ENCODE measurements at places on chromosomes 3 and 15.
A peak's percentile ranks its signal among the peaks of the same experiment; 100 is the strongest.

GRCh38 chr15:65796610-65797078 lies 4.6 kb upstream of the DENND4A start:
- peak; percentile 27 for DNase-seq

DNA sequence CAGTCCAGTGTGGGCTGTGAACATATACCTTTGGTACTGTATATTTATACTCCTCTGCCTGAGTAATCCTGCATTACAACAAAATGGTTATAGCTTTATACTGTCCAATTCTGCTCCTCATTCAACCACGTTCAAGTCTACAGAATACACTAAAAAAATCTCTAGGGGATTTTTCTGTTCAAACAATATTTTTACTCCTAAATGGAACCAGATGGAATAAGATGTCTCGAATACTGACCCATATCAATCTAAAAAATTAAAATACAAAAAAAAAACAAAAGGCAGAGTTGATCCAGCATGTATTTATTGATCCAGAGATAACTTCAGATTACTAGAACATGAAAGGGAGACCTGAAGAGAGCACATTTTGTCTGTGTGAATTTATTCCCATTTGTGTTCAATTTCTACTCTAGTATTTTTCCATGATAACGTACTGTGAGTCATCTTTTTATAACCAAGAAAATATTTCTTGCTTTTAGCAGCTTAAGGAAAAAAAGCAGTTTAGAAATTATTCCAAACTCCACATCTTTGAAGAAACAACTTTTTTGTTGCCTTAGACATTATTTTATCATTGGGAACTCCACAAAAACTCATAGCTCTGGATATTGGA lies 910.7 kb downstream of the TBL1XR1 start:
- DNase-seq = no peak

- DNase-seq = peak; percentile 22
Measured at GRCh38 chr15:95325763-95326404, 1004.6 kb upstream of the NR2F2 start.

- no peak for DNase-seq
Measured at GRCh38 chr15:70518201-70519003, 245.0 kb downstream of the UACA start.

DNA sequence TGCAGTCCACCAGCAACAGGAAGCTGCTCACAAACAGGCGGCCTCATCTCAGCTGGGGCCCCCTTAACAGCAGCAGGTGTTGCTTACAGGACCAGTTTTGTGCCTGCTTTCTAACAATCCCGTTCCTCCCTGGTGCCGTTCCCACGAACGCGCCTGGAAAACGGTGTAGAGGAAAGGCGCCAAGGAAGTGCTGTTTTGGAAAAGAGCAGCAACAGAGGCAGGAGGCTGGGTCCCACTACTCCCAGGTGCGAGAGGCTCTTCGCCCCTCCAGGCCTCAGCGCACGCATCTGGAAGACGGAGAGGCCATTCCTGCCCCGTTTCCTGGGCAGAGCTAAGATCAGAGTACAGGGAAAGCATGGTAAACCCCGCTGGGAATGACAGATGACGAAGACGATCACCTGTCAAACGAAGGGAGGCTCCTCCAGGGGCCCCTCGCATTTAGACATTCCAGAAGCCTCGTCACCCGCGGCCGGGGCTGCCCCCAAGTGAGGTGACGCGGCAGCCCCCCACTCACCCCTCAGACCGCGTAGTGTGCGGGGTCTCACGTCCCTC lies 603 bp downstream of the SCAPER start:
- no peak for DNase-seq

GRCh38 chr3:21894459-21895340 lies 143.7 kb upstream of the ZNF385D start:
- DNase-seq = peak; percentile 39

- DNase-seq = no peak
Measured at GRCh38 chr3:4043867-4044575, 244.8 kb downstream of the LRRN1 start.

- no peak for DNase-seq
Measured at GRCh38 chr3:2838546-2839157, 271.5 kb downstream of the IL5RA start.

- no peak for DNase-seq
Measured at GRCh38 chr3:12566976-12567375, 10.1 kb downstream of the MKRN2 start.

GRCh38 chr3:124876401-124876878 lies 10.7 kb downstream of the ITGB5 start:
- no peak for DNase-seq

GRCh38 chr3:61117045-61117898 lies 134.0 kb downstream of the FHIT start:
- no peak for DNase-seq

- DNase-seq = no peak
Measured at GRCh38 chr3:57331078-57331610, 38.7 kb upstream of the ASB14 start.

DNA sequence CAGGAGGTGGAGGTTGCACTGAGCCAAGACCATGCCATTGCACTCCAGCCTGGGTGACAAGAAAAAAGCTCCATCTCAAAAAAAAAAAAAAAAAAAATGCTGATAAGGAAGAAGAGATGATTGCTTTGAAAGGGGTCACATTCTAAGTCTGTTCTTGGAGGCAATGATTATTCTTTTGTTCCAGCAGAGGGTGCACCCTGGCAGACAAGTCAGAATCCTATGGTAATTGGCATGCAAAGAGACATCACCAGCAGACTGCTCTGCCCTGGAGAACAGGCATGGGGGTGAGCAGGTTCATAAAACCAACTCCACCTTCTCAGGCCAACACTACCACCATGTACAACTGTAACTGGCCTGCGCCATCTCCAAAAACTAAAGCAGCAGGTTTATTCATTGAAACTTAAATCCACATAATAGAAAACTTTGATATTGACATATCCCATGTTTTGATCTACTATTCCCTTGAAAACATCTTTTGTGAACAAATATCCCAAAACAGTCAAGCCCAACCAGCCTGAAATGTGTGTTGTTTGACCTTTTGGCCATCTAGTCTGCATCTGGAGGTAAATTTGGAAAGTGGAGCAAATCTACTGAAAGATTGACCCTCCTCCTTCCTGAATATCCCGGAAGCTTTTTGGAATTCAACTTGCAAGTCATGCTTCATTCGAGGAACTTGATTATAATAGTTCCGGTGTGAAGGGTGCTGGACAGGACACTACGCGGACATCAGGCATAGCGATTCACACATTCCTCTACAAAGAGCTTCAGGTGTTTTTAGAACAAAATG lies 100.3 kb downstream of the MECOM start:
- DNase-seq = no peak

DNA sequence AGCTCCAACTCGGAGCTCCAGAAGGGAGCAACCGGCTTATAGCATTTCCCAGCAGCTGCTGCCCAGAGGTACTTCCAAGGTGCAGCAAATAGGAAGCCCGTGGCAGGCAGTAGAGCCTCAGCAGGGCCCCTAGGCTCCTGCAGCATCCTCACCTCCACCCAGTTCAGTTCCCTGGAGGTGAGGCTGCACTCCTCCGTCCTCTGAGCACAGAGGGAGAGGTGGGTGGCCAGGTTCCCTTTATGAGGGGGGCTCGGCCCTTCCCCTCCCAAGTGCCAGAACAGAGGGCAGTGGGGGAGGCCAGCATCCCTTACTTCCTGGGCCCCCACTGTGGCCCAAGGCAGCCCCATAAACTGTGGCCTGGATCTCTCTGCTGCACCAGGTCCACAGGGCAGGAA lies 150.2 kb downstream of the ATP10A start:
- DNase-seq = no peak

- peak; percentile 79 for DNase-seq
Measured at GRCh38 chr15:67110361-67110781, 45.0 kb downstream of the SMAD3 start.

DNA sequence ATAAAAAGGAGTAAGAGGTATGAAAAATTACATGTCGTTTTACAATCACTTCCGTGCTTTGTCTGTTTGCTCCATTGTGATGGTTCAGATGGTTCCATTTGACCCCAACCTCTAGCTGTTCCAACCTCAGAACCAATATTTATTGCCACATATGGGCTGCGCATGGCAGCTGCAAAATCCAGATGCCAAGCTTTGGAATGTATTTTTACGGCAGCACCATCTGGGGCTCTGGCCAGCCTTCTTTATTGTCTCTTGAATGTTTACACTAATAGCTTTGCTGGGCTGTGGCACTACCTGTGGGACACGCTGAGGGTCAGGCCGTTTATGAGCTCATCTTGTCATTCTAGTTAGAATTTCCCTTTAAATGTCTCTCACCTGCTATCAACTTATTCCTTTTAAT lies 219.8 kb downstream of the ROBO2 start:
- DNase-seq = no peak

DNA sequence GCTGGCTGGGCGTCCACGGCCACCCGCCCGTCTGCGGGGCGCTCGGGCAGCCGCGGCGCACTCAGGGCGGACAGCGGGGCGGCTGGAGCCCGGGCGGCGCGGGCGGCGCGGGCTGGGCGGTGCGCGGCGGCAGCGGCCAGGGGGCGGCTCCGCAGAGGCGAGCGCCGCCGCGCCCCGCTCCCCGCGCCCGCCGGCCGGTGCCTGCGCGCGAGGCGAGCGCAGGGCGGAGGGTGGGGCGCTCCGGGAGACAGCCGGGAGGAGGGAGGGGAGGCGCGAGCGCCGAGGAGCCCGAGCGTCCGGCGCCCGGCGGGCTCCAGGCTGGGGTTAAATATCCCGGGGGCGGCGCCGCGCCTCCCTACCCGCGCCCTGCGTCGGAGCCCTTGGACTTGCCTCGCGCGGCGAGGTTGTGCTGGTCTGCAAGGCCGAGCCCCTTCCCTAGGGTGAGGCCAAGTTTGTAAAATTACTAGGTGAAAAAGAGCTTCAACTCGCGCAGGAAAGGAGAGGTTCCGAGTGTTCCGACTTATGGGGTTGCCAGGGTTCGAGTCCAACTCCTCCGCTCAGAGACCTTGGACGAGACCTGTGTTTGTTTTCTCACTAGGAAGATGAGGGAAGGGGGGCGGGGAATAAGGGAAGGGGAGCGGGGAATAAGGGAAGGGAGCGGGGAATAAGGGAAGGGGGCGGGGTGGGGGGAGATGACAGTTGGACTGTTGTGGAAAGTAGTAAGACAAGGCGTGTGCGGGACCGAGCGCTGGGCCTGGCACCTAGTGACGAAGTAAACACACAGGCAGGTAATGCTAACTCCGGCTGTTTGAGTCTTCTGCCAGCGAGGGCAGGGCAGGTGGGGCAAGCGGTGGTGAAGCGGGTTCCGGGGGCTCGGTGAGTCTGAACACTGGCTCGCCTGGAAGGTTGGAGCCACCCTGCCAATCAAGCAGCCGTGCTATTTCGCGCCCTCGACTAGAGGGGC lies at the start of gene TNFAIP8L3:
TSS of gene TNFAIP8L3 (minus strand) at position 301 of the 964 bp plus-strand sequence. CDS start 311 bp downstream, outside the sequence.
- no peak for DNase-seq

GRCh38 chr3:132522353-132522752 lies 74.7 kb upstream of the ACKR4 start:
- no peak for DNase-seq

GRCh38 chr3:115651087-115651486 lies 27.8 kb downstream of the GAP43 start:
- no peak for DNase-seq

DNA sequence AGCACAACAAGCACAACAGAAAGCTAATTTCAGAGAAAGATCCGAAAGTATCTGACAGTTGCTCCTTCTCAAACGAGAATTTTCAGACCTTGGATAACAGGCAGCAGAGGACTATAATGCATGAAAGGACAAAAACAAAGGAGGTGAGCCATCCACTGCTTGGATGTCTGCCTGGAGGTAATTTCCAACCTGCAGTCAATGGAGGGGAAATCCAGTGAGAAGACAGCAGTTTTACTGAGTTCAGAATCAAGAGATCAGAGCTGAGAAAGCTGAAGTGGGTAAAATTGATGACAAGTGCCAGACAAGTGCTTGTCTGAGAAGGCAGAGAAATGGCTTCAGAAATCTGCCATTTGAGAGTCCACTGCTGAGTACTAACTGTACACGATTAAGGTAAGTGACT lies 22.1 kb downstream of the UBE3A start:
- peak; percentile 76 for DNase-seq

DNA sequence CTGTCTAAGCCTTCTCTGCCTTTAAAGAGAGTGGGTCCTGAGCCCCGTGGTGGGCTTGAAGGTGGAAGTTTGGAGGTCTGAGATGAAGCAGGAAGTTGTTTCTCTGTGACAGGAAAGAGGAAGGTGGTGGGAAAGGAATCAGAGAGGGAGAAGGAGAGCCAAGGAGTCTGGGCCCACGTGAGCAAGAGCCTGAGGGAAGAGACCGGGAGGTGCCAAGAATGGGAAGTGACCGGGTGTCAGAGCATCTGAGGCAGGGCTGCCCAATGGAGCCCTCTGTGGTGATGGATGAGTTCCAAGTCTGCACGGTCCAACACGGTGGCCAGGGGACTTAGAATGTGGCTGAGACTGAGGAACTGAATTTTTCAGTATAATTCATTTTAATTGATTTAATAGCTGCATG lies 24.6 kb downstream of the ALDH1L1 start:
- no peak for DNase-seq

- no peak for DNase-seq
Measured at GRCh38 chr15:56272454-56272853, 28.8 kb upstream of the RFX7 start.

DNA sequence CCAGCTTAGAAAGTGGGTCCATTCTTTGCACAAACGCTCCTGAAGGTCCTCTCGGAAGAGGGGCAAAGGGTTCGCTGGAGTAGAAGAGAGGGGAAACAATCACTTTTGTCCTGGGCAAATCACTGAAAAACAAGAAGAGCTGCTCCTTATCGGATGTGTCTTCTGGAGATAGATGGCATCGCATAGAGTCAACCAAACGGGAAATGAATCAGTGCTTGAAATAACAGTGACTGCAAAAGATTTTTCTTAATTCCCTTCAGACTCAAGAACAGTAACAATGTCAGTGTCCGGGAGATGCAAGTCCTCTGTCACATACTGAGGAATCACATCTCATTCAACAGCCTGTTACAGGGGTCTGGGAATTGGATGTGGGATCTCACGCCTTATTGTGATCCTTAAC lies 78.8 kb upstream of the PCSK6 start:
- no peak for DNase-seq

GRCh38 chr3:63135367-63135766 lies 142.7 kb upstream of the SYNPR start:
- DNase-seq = no peak

DNA sequence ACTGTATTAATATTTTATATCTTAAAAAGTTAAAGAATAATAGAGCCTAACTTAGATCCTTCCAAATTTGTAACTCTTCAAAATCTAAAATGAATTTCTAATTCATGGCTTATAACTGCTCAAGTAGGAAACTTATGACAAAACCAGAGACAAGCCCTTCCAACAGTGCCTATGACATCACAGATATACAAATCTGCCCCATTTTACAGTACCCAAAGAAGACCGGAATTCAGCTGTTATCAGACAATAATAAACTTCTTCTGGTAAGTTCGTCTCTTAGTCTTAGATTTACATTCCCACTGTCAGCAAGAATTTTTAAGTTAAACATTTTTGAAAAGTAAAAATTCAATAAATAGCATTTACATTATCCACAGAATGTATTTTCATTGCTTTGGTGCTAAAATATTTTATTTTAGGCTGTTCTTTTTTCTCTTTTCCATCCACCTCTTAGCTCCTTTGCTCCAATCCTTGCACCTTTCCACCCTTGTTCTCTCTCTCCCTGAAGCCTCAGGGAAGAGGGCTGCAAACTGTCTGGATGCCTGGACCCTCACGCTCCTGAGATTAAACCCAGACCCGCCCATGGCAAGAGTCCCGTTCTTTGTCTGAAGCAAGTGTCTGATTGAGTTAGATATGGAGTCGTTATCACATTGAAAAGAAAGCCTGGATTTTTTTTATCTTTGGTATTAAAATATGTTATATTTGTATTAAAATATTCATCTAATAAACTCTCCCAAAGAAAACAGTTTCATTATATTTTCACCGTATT lies 312.7 kb downstream of the ZBTB20 start:
- DNase-seq = no peak

All from kidney glomerular epithelial cell (primary cell).